ENCODE measurements at places on chromosomes 2 and 18.

- DNase-seq = no peak
Observed at GRCh38 chr2:47033102-47033880, 117.7 kb upstream of the MCFD2 start.

GRCh38 chr2:168703926-168704325, 98.5 kb upstream of the NOSTRIN start:
- DNase-seq = no peak

DNA sequence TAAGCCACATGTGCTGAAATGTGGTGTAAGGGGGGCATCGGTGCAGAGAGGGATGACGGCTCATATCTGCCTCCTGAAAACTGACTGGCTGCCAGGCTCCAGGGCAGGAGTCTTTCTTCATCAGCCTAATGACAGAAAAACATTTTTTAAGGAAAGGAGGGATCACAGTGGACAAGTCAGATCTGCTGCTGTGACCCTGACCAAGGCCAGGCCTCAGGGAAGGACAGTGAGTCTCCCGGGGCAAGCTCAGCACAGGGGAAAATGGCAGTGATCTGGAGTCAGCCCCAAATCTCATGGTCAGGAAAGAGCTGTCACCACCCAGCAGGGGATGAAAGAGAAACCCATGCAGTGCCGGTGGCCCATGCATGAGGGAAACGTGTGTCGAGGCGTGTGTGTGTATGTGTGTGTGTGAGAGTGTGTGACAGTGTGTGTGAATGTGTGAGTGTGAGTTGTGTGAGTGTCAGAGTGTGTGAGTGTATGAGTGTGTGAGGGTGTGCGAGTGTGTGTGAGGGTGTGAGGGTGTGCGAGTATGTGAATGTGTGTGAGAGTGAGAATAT, 134.5 kb downstream of the INHBB start:
- DNase-seq = no peak

DNA sequence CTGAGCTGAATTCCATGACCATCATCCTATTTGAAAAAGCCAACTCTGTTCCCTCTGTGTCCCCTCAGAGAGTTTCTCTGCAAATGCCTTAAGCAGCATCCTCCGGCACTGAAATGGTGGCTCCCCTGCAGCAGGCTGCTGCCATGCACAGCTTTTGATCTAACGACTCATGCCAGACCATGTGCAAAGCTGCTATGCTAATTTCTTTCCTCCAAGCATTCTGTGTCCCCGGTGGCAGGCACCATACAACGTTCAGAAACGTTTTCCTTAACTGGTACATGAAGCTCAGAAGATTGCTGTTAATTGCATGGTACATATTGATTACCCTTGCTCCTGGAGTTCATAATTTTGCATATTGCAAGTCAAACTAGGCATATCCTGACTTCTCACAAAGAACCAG, 336.8 kb downstream of the RBM43 start:
- DNase-seq = no peak

- DNase-seq = no peak
Observed at GRCh38 chr2:44904578-44904977, 36.9 kb upstream of the SIX3 start.

- DNase-seq = peak; percentile 8
Observed at GRCh38 chr2:241052677-241053360, 49.3 kb downstream of the MTERF4 start.
